ENCODE measurements at places on chromosomes 1 and 21.

- DNase-seq, result no peak
Measured at GRCh38 chr1:85325920-85326319, 49.5 kb upstream of the BCL10 start.

DNA sequence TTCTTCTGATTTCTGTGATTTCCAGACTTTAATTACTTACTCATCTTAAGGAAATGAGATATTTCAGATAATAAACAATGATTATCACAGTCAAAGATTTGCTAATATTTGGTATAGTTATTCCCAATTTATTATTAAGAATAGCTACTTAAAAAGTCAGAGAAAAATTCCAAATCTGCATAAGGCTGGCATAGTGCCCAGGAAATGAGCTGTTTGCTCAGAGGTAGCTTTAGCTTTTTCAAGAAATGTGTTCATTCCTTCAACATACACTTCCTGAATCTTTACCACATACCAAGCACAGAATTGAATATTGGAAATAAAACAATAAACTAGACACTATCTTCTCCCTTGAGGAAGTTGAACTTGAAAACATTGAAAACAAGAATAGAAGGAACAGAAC lies 44.3 kb upstream of the KCNK1 start:
- no peak for DNase-seq

DNA sequence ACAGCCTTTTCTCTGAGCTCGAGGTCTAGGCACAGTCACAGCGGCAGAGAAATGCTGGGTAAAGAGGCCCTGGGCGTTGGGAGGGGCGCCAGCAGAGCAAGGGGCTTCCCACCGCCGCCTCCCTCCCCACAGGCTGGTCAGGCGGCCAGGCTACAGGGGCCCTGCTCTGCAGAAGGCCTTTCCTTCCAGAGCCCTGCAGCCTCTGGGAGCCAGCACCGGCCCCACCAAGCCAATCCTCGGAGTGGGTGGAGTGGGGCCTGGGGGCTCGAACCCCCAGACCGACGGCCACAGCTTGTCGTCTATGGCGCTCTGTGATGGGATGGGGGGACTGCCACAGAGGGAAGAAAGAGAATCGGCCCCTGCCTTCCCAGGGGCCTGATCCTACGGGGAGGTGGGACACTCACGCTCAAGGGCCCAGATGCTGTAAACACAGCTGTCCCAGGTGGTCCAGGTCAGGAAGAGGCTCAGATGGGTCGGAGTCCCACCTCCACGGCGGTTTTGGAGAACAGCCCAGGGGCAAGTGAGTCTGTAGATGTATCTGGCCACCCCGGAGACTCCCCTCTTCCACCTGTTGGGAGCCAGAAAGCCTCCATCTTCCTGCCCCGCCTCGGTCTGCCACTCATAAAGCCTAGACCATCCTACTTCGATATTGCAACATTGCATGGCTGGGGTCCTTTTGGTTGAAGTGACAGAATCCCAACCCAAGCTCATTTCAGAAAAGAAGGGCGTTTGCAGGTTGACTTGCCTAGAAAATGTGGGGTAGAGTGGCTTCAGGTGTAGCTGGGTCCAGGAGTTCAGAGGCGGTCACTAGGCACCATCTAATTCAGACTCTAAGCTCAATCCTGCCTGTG lies 95.6 kb downstream of the SIK1 start:
- no peak for DNase-seq

GRCh38 chr1:248782416-248783141 lies 27.0 kb upstream of the LYPD8 start:
- DNase-seq, result no peak

DNA sequence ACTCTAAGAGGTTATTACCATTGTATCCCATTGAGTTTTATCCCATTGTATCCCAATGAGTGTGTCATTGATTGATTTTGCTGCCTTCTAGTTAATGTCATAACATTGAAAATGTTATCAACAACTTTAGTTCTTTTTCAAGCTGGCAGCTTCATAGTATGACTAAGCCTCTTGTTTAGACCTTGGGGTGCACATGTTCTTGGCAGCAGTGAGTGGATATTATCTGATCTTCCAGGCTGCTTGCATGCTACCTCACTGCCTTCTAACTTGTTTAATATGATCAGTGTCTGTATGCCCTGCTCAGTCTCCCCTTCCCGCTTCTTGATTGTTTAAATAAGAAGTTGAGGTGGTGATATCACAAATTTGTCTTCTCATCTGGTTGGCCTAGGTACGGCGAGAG lies 24.6 kb downstream of the NTPCR start:
- DNase-seq, result no peak

DNA sequence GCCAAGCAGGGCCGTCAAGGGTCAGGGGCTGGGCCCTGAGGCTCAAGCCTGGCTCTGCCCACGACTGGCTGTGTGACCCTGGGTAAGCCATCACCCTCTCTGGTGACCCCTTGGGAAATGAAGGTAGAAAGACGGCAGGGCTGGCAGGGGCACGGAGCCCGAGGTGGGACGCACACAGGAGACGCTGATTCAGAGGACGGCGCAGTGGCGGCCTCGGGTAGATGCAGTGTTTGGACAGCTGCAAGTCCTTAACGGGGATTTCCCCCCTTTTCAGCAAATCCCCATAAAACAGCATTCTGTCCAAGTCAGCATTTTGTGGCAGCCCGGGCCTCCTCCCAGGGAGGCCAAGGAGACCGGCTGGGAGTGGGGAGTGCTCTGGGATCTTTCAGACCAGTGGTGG lies 16.7 kb downstream of the COL8A2 start:
- no peak for DNase-seq

GRCh38 chr1:57208741-57209302 lies 215.0 kb downstream of the DAB1 start:
- DNase-seq, result no peak

GRCh38 chr1:16198444-16199156 lies 13.9 kb downstream of the ARHGEF19 start:
- no peak for DNase-seq

GRCh38 chr1:160761886-160762285 lies 22.8 kb downstream of the SLAMF7 start:
- DNase-seq, result no peak

DNA sequence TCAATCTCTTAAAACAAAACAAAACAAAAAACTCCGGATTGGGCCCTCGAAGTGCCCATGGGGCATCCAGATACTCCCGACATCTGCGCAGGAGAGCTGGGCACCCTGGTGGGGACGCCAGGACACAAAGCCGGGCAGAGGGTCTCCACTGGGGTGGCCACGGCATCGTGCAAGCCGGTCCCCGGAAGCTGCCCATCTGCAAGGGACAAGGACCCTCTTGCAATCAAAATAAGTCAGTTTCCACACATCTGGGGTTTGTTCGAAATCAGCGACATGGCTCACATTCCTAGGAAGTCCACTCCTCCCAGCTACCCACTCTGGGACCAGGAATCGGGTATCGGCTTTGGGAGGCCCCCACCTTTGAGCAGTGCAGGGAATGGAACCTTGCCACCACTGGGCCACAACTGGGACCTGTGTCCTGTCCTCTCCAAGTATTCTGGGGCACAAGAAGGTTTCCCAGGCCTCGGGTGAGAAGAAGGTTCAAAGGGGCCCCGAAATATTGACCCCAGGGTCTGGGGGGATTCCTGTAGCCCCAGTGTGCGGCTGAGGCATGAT lies 4.6 kb upstream of the PRDM16 start:
- DNase-seq, result no peak

All from activated gamma-delta T cell (primary cell).